Dermis blood vessel endothelial cell (primary cell): ENCODE measurements at places on chromosomes 2 and 18. TPM values are rescaled to one million over a fixed set of nuclear protein-coding genes. Genes with fewer than 3 reads are reported as not detected.

The UGT1A5 gene
- total RNA-seq: not detected in 2 replicates

The CBLN2 gene
- not detected in 2 replicates for total RNA-seq

The ADCYAP1 gene
- not detected in 2 replicates for total RNA-seq

The BARD1 gene
- 20.4 and 21.1 TPM in 2 replicates for total RNA-seq

The LAMA3 gene
- 14.1 and 15.9 TPM in 2 replicates for total RNA-seq

The FBXO41 gene
- 0.19 and 0.34 TPM in 2 replicates for total RNA-seq

The ZNF385B gene
- not detected in 2 replicates for total RNA-seq

The TEKT4 gene
- not detected in 2 replicates for total RNA-seq

The CWC22 gene
- total RNA-seq: 17.0 and 24.0 TPM in 2 replicates

GRCh38 chr2:27164960-27165763, 16.4 kb downstream of the TCF23 start:
- DNase-seq: no peak

GRCh38 chr18:53268455-53268854, 928.5 kb downstream of the DCC start:
- DNase-seq: no peak

- no peak for DNase-seq
These were observed 10.0 kb upstream of the ASAP2 start for GRCh38 chr2:9196637-9197036.

GRCh38 chr2:124542932-124543640, 518.0 kb downstream of the CNTNAP5 start:
- DNase-seq: no peak

- DNase-seq: no peak
These were observed 458.6 kb downstream of the EIPR1 start for GRCh38 chr2:2919026-2919425.
